Urinary bladder (tissue), 4 donors: ENCODE measurements at places on chromosomes 6 and 20. TPM values are rescaled to one million over a fixed set of nuclear protein-coding genes. Genes with fewer than 3 reads are reported as not detected.

Gene ARHGAP40
- total RNA-seq, result 1.9 TPM

Gene PDYN
- not detected for total RNA-seq

Gene TPX2
- 22.7 TPM for total RNA-seq

Gene SGK2
- 6.2 TPM for total RNA-seq

Gene ZNF318
- 14.6 TPM for total RNA-seq

Gene VPS16
- total RNA-seq, result 22.2 TPM

Gene SLC12A5
- 0.69 TPM for total RNA-seq

Gene SPATA25
- total RNA-seq, result 1.7 TPM

Gene THEMIS
- total RNA-seq, result 0.26 TPM

Gene ECI2
- total RNA-seq, result 62.7 TPM

Gene FLRT3
- 53.7 TPM for total RNA-seq

Gene HCK
- total RNA-seq, result 8.3 TPM

Gene OGFRL1
- 29.7 TPM for total RNA-seq

Gene TBXT
- not detected for total RNA-seq

Gene CD24
- 283 TPM for total RNA-seq

Gene FAM83C
- 0.21 TPM for total RNA-seq
